ENCODE measurements at places on chromosomes 13 and 19. TPM values are rescaled to one million over a fixed set of nuclear protein-coding genes. Genes with fewer than 3 reads are reported as not detected.

The KL gene
- total RNA-seq: not detected

The FARP1 gene
- total RNA-seq: 11.2 TPM

The PDX1 gene
- not detected for total RNA-seq

The LILRB2 gene
- total RNA-seq: not detected

The LILRB4 gene
- not detected for total RNA-seq

The CYP2F1 gene
- not detected for total RNA-seq

The TBC1D17 gene
- 19.9 TPM for total RNA-seq

The ICAM1 gene
- 5.1 TPM for total RNA-seq

The SERPINE3 gene
- total RNA-seq: not detected

The C2CD4C gene
- total RNA-seq: 0.16 TPM

The ZNF729 gene
- not detected for total RNA-seq

The C5AR2 gene
- not detected for total RNA-seq

The IGFLR1 gene
- 4.8 TPM for total RNA-seq

The CIC gene
- total RNA-seq: 49.0 TPM

The FCER2 gene
- not detected for total RNA-seq

The APC2 gene
- total RNA-seq: 0.53 TPM

The IGLON5 gene
- not detected for total RNA-seq
